SJSA1 (cell line): ENCODE measurements at places on chromosomes 1 and 21. TPM values are rescaled to one million over a fixed set of nuclear protein-coding genes. Genes with fewer than 3 reads are reported as not detected.

The RXFP4 gene
- total RNA-seq, result not detected in 2 replicates

DNA sequence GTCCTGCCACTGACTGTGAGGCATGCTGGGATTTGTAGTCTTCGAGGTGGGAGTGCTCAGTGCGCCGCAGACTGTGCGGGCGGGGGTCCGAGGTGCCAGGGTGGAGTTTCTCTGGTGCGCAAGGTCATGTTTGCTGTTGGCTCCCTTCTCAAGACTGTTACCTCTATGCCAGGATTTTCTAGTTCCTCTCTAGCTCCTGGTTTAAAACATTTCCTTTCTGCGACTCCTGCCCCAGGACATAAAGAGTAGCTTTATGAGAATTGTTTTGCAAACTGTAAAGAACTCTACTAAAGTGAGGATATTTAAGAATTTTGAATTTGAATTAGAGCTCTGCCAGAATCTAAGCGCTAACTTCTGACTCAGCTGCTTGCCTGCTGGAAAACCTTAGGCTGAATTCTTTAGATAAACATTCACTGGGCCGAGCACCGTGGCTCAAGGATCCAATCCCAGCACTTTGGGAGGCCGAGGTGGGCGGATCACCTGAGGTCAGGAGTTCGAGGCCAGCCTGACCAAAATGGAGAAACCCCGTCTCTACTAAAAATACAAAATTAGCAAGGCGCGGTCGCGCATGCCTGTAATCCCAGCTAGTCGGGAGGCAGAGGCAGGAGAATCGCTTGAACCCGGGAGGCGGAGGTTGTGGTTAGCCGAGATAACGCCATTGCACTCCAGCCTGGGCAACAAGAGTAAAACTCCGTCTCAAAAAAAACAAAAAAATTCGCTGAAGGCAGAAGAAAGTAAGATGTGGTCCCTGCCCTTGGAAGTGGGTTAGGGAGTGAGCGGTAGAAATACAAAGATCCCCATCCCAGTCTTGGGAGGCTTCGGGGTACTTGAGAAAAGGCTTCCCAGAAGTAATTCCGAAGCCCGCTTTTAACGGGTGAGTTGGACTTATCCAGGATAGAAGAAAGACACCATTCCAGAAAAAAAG lies 992 bp upstream of the USP48 start:
- no peak for DNase-seq
- peak overlapping the region; percentile 90 for H3K4me3 ChIP-seq
- H3K36me3 ChIP-seq, result peaks cover 9% of the 10 kb centered on the region
- H3K4me1 ChIP-seq, result peaks cover 8% of the 10 kb centered on the region
- no peaks in the 10 kb centered on the region for H3K27me3 ChIP-seq

DNA sequence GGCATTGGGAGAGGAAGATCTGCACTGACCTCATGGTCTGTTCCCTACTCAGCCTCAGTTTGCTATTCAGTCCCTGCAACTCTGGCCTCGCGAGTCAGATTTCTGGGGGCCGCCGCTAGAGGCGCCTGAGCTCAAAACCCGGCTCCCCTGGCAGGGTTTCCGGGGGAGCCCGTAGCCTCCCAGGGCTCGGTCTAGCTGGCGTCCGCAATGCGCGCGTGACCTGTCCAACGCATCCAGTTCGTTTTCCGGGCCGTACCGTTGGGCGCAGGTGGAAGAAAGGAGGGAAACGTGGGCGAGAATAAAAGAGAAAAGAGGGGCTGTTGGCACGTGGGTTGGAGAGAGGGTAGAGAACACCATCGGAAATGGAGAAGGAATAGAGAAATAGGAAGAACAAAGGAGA lies at the start of gene ADAM30:
Gene ADAM30 (minus strand): TSS at position 213 of the 400 bp plus-strand sequence. CDS start 179 bp downstream, at position 34.
- H3K27me3 ChIP-seq, result no peaks in the 10 kb centered on the region
- no peaks in the 10 kb centered on the region for H3K36me3 ChIP-seq
- H3K4me1 ChIP-seq, result no peaks in the 10 kb centered on the region
- no peak for DNase-seq

The ADAMTS1 gene
- total RNA-seq, result 57.6 and 69.7 TPM in 2 replicates

- H3K4me3 ChIP-seq, result no peak overlapping the region
- no peak for DNase-seq
- no peak overlapping the region for H3K27ac ChIP-seq
- no peaks in the 10 kb centered on the region for H3K4me1 ChIP-seq
- H3K27me3 ChIP-seq, result no peaks in the 10 kb centered on the region
Measured at GRCh38 chr1:12692967-12693782, 22.7 kb upstream of the AADACL3 start.

The S100A10 gene
- total RNA-seq, result 90.2 and 151 TPM in 2 replicates

The BCAR3 gene
- total RNA-seq, result 49.5 and 50.4 TPM in 2 replicates

DNA sequence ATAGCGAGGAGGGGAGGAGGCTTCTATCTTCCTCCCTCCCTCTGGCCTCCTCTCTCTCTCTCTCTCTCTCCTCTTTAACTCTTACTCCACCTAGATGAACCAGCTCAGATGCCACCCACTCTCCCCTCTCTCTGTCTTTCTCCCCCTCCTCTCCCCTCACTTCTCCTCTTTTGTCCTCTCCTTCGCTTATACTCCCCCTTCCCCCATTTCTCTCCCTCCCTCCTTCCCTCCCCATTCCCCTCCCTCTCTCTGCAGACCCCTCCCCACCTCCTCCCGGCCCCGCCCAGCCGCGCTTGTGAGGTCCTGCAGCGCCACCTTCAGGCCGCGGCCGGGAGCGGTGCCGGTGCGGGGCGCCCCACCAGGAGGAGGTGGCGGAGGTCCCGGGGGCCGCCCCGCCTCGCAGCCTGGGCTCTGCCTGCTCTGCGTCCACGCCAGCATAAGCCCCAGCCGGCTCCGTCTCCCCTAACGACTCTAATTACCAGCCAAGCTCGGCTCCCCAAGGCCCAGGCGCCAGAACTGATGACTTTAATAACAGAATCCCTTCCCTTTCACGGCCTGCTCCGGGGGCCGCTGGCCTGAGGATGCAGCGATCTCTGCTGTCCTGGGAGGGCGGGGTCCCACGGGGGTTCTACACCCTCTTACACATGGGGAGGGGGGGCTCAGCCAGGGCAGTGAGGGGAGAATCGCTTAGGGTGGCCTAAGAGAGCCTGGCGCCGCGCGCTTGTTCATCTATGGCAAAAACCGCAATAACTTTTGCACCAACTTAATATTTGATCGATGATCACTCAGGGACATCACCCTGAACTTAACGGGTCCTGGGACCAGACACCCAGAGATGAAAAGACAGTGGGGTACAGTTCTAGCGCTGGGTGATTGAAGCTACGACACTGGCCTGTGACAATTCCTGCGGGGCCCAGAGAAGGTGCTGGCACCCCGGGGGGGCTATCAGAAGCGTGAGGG lies 637.3 kb downstream of the MATN1 start:
- H3K36me3 ChIP-seq, result no peaks in the 10 kb centered on the region
- H3K4me3 ChIP-seq, result no peak overlapping the region
- H3K27ac ChIP-seq, result 0 out of 2 replicates have a peak overlapping the region, but pooled peaks have one; percentile 5
- peaks cover 34% of the 10 kb centered on the region for H3K4me1 ChIP-seq

The IGSF8 gene
- total RNA-seq, result 30.6 and 41.7 TPM in 2 replicates

DNA sequence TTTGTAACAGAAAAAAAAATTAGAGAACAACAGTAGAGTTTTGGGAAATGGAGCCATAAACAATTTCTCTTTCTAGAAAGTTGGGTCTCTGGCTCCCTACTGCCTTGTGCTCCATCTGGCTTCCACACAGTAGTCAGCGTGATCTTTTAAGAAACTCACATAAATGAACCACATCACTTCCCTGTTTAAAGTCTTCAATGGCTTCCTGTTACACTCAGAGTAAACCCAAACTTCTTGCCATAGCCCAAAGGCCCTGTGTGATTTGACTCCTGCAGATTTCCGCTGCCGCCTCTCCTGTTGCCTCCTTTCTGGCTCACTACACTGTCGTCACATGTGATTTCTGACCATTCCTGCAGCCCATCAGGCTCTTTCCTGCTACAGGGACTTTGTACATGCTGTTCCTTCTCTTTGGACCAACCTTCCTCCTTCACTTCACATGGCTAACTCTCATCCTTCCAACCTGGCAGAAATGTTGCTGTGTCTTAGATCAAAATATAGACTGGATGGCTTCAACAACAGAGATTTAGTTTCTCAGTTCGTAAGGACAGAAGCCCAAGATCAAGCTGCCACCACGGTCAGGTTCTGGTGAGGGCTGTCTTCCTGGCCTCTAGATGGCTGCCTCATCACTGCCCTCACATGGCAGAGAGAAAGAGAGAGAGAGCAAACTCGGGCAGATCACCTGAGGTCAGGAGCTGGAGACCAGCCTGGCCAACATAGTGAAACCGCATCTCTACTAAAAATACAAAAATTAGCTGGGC lies 34.0 kb downstream of the OPRD1 start:
- no peak for DNase-seq
- H3K27ac ChIP-seq, result no peak overlapping the region
- H3K4me3 ChIP-seq, result no peak overlapping the region
- no peaks in the 10 kb centered on the region for H3K4me1 ChIP-seq
